Cortex of kidney (tissue), 1 donor: ENCODE measurements at places on chromosomes 7 and 10.

GRCh38 chr7:24372961-24373955, 89.3 kb downstream of the NPY start:
- DNase-seq = no peak

GRCh38 chr10:25245165-25245564, 70.4 kb downstream of the GPR158 start:
- DNase-seq = no peak

GRCh38 chr10:32987172-32987571, 29.1 kb upstream of the ITGB1 start:
- DNase-seq = no peak

DNA sequence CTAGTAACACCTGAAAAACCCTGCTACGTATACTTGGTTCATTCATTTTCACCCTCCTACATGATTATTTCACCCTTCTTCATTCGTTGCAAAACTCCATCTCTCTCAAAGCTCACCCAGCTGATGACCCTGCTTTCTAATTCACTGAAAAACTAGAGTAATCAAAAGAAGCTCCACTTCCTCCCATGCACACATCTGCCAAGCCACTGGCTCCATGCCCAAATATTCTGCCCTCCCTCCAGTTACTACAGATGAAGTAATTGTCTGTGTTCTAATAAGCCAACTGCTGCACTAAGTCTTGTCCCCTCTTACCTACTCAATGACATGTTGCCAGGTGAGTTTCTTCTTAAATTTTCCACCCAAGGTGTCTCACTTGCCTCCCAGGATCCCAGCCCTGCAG, 96.9 kb upstream of the CCDC71L start:
- DNase-seq = no peak

GRCh38 chr10:116043861-116044260, 229.1 kb downstream of the GFRA1 start:
- DNase-seq = no peak

DNA sequence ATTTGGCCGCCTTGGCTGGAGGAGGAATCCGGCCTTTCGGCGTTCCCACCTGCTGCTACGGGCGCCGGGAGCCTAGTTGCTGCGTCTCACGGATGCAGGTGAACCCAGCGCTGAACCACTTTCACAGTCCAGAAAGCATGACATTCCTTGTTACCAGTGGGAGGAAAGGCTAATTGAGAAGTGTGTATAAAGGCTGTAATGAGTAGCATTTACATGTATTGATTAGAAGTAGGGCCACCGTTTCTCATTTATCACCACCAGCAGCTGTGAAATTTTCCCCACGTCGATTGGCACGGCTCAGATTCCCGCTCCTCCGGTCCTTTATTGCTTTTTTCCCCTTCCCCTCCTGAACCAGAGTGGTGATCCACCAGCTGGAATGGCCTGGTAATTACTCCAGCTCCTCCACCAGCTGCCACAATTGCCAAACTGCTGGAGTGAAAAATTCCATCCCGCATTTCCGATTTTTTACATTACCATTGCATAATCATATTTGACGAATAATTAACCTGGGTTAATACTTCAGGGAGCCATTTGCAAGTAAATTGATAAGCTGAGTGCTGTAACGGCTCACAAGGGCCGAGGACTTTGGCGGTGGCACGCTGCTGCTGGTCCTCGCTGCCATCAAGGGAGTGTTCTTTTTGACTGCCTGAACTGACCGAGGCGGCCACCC, 153.3 kb downstream of the POU6F2 start:
- no peak for DNase-seq

GRCh38 chr10:80166581-80167470, 34.3 kb downstream of the PLAC9 start:
- DNase-seq = no peak

DNA sequence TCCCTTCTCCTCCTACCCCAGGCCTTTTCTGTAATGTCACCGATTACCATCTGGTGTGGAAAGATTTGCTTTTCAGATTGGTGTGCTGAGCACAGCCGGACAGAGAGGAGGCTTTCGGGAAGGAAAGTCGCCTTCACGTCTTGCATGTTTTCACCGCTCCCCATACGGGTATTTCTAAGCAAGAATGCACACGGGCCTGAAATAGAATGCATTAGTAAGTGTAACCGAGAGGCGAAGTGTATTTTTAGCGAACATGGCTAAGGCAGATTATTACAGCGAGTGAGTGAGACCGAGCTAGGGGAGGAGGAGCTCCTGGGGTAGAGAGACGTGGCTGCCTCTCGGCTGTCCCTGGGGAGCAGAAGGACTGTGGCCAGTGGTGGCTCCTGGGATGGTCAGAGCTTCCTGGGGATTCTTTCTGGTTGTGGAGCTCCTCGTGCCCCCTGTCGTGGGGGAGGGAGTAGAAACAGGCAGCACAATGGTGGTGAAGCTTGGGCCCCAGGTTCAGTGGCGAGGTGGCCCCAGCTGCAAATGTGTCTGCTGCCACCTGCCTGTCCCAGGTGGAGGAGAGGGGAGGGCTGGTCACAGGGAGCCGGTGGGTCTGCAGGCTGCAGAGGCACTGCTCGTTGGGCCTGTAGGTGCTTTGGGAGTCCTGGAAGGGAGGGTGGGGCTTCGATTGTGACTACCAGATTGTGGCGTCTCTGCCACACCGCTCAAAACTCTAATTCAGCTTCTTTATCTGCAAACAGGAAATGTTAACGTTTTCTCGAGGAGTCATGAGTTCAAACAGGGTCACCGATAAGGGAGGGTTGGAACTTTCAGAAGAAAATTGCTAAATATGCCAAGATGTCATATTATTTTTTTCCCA, 135.8 kb downstream of the CAMK1D start:
- DNase-seq = no peak

DNA sequence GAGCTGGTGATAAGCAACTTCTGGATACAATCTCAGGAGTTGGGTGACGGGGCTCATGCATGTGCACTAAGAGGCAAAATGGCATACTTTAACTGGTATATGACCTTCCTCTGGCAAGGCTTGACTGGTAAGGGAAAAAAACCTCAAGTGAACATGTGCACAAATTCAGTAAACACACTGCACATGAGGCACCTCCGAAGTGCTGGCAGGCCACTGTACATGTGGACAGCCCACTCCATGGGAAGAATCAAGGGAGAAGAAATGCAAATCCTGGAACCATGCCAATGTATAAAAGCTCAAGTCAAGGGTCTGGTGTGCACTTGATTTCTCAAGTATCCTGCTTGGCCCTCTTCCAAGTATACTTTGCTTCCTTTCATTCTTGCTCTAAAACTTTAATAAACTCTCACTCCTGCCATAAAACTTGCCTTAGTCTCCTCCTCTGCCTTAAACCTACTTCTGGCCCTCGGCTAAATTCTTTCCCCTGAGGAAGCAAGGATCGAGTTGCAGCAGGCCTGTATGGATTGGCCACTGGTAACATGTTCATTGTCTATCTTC, 167.2 kb downstream of the RAMP3 start:
- no peak for DNase-seq

DNA sequence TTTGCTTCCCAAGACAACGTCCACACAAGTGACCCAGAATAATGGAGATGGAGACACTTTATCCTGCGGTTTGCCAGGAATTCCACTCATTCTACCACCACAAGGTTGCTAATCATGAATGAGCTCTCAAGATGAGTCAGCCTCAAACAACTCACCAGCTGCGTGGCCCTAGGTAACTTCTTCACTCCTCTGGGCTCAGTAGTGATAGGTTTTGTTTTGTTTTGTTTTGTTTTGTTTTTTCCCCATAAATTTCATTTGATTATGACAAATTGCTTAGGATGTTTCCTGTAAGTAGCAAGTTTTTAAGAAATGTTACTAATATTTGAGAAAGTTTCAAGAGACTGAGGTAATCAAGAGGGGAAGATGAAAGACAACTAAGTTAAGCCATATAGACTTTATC, 286.8 kb downstream of the PARD3 start:
- DNase-seq = no peak

GRCh38 chr7:130639388-130639787, 29.2 kb downstream of the COPG2 start:
- no peak for DNase-seq

- DNase-seq = no peak
Measured at GRCh38 chr7:114417290-114417689, 2.7 kb downstream of the FOXP2 start.

DNA sequence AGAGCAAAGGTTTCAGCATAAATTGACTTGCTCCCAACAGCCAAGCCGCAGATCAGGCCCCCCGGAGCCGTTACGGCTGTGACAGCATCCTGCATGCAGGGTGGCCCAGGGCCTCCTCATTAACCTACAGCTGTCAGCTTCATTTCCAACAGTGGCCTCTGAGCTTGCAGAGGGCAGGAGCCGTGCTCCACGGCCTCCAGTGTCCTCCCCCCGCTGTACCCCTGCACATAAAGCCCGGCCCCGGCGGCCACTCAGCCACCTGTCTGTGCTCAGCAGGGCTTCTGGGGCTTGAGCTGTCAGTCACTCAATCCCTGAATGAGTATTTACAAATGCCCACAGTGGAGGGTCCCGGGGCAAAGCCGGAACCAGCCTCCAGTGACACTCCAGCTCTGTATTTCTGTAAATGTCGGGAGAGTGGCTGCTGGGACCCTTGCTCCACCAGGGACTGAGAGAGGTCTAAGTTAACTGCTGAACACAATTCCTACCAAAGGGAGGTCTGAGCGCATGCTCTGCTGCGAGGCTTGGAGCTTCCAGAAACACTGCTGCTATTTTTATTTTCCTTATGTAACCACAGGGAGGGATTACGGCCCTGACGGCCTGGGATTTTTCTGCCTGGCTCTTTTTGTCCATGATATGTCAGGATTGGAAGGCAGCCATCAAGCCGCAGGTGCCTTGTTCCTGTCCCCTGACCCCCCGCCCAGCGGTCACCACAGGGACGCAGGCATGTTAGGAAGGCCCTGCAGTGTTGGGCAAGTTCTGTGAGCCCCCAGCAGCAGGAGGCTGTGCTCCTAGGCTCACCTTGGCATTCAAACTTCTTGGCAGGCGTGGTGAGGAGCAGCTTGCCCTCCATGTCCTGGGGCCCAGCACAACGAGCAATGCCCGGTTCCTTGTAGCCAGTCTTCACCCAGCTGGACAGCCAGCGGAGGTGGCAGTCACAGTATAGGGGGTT, 165.0 kb downstream of the SLIT1 start:
- no peak for DNase-seq

- no peak for DNase-seq
Measured at GRCh38 chr7:65230231-65230630, 143.4 kb upstream of the ZNF92 start.

DNA sequence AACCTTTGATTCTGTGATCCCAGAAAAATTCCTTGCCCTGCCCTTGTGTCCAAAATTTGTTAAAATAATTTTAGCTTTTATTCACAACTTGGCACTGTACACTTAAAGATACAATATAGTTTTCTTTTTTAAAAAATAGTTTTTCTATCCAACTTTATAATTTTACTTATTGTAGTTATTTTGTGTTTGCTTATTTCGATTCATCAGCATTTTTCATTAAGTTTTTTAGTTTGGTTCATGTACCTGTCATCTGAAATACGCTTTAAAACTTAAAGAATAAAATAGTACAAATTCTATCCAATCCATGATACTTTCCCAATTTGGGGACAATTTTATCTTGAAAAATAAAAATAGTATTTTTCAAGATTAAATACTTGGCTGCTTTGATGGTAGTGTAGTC, 514.8 kb downstream of the AUTS2 start:
- DNase-seq = no peak

DNA sequence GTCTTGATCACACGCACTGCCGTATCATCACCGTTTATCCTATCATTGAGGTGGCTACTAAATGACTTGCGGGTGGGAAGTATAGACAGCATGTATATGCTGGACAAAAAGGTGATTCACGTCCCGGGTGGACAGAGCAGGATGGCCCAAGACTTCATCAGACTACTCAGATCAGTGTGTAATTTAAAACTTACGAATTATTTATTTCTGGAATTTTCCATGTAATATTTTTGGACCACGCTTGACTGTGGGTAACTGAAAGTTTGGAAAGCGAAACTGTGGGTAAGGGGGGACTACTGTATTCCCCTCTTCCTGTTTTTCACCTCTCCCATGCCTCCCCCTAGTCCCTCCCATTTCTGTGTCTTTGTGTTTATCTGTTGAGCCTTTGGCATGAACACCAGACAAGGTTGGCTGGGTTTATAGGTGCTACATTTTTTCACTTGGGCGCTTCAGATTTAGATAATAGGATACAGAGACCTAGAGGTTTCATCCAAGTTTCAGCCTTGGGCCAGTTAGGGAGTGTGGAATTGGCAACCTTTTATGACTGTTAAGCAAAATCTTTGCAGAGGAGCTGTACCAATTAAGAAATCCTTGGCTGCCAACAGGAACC, 55.8 kb downstream of the RBM20 start:
- DNase-seq = no peak

- no peak for DNase-seq
Measured at GRCh38 chr7:16930946-16931345, 49.2 kb upstream of the AGR3 start.

GRCh38 chr10:123318516-123318915, 164.3 kb downstream of the BUB3 start:
- no peak for DNase-seq

DNA sequence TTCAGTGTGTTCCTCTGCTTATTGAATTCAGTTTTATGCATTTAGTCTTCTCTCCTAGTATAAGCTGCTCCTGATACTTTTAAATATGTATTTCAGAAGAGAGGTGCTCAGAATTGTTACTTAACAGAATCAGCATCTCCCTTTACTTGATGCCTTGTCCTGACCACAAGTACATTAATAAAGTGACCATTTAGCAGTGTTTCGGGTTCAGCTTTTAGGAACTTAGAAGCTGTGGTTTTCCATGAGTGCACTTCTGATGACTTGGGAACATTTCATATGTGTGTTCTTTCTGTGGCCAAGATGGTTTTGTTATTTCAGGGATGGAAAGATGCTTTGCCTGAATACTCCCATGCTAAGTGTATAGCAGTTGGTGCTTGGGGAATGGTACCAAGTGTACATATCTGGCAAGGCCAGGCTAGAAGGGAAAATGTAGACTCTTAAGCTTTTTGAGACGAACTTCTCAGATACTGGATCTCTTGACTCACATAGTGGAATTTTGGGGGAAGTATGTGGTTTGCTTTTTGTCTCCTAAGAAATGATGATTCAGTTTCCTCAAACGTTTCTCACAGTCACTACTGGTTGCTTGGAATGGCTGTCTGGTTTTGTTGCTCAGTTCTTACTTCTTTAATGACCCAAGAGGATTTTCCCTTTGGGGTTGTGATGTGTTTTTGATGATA, 17.2 kb downstream of the SGPL1 start:
- no peak for DNase-seq

DNA sequence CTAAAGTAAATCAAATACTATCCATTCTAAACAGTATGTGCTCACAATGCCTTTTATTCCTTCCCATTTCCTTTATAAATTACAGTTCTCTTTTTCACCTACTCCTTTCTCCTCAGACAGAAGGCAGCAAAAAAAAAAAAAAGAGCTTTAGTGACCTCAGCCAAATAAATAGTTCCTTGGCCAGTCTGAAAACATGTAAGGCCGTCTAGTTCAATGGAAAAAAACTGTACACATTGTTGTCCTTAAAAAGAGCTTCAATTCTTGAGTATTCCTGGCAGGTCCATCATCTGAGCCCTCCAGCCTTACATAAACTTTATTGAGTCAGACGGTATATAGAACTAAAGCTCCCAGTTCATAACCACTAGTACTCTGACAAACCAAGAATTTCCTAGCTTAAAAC, 185.4 kb downstream of the CACNA2D1 start:
- no peak for DNase-seq

- DNase-seq = no peak
Measured at GRCh38 chr10:75508814-75509306, 77.4 kb downstream of the LRMDA start.
